NCI-H774 (cell line): ENCODE measurements at places on chromosomes 12 and 14.

DNA sequence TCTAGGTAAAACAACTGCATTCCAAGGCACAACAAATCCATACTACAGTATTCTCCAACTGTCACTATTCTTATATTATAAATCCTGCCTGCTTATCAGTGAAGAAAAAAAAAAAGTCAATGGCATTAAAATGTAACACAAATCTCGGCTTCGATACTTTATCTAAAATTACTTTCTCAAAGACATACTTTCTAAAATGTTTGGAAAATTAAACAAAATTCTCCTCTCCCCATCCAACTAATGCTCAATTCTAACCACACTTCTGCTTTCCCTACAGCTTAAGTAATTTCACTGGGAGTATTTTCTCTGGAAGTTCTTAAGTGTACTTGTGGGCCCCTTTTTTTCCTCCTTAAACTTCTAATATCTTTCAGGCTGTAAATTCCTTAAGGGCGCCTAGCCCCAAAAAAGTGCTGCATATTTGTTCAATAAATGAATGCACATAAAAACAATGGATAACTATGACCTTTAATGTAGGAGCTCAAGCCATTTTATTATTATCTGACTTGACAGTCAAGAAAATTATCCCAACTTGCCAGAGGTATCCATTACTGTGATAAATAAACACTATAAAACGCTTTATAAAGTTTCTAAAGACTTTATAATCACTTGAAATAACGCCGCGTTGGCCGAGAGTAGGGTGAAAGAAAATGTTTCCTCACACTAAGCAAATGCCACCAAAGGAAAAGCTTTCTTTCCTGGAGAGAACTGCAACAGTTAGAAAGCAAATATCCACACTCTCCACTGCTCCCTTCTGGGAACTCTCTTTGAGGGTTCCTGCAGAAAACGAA, 977 bp downstream of the HEATR5A start:
- no peak for DNase-seq

GRCh38 chr12:121159467-121160307, 27.0 kb downstream of the P2RX7 start:
- no peak for DNase-seq

DNA sequence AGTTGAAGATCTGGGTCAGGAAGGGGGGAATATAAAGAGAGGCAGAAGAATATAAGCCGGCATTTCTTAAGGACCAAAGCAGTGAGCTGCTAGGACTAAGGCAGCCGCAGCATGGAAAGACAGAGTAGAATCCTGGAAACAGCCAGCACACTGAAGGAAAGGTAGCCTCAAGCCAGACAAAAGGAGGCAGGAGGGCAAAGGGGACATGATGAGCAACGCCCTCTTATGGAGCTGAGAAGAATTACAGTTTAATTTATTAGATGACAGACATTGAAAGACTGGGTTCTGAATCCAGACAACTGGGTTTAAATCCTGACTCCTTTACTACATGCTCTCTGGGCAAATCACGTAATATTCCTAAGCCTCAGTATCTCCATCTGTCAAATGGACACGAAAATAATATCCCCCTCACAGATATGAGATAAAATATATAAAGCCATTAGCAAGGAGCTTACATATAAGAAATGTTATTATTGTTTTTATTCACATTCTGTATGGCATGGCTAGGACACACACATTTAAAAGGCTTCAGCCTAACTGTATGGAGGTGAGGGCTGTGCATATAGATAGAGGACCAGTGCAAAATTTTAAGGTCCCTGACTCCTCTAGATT, 8.1 kb upstream of the PCED1B start:
- peak; percentile 29 for DNase-seq

DNA sequence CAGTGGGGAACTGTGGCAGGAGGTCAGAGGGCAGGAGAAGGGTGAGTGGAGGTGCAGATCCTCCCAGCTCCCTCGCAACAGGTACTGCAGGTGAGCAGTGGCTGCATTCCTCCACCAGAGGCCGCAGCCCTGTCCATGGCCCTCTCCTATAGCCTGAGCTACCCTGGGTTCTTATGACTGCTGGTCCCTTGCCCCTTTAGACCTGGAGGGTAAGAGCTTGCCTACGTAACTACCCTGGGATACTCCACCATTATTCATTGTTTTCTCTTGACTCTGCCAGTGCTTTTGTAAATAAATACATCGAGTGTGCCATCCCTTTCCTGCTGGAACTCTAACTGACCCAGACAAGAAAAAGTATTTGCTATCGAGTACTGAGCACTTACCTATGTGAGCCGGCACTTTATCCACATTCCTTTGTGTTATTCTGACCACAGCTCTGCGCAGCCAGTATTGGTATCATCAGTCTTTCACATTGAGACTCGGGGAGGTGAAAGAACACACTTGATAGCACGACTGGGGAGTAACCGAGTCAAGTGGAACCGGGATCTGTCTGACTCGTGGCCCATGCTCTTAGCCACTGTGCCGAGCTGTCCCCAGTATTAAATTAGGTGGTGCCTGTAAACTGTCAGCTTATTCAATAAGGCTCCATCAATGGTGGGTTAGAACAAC, 38.5 kb downstream of the LTBP2 start:
- DNase-seq, result no peak

DNA sequence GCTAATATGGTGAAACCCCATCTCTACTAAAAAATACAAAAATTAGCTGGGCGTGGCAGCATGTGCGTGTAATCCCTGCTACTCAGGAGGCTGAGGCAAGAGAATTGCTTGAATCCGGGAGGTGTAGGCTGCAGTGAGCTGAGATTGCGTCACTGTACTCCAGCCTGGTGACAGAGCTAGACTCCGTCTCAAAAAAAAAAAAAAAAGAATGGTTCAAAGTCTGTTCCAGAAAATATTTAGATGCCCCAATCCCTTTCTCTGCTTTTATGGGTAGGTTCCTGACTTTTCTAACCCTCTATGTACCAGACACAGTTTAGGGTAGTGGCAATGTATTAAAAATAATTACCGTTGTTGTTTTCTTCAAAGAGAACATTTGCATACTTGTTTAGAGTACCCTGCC, 161.4 kb downstream of the STXBP6 start:
- DNase-seq, result no peak

GRCh38 chr12:3097186-3097804, 20.1 kb downstream of the TSPAN9 start:
- no peak for DNase-seq

GRCh38 chr12:65602610-65603295, 221.5 kb upstream of the HMGA2 start:
- DNase-seq, result peak; percentile 44

DNA sequence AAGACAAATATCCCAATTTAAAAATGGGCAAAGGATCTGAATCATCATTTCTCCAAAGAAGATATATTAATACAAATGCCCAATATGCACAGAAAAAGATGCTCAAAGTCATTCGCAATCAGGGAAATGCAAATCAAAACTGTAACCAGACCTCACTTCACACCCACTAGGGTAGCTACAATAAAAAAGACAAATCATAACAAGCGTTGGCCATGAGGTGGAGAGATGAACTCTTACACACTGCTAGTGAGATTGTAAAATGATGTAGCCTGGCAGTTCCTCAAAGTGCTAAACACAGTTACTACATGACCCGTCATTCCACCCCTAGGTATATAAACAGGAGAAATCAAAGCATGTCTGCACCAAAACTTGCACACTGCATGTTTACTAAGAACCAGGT, 30.4 kb downstream of the CDC42BPB start:
- no peak for DNase-seq

DNA sequence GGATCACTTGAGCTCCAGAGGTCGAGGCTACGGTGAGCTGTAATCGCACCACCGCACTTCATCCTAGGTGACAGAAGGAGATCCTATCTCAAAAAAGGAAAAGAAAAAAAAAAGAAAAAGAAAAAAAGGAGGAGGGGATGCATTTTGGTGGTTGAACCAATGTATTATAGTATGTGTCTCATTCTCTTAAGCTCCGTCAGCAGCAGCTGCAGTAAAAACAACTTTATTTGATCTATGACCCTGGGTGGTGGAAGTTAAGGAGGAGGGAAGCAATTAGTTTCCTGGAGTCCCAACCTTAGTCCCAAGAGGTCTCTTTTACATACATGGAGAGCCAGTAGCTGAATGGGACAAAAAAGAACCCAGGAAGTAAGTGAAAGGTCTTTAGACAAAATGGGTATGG, 26.8 kb upstream of the APOF start:
- DNase-seq, result no peak

GRCh38 chr14:63939006-63939270, 86.1 kb downstream of the SYNE2 start:
- DNase-seq, result no peak

DNA sequence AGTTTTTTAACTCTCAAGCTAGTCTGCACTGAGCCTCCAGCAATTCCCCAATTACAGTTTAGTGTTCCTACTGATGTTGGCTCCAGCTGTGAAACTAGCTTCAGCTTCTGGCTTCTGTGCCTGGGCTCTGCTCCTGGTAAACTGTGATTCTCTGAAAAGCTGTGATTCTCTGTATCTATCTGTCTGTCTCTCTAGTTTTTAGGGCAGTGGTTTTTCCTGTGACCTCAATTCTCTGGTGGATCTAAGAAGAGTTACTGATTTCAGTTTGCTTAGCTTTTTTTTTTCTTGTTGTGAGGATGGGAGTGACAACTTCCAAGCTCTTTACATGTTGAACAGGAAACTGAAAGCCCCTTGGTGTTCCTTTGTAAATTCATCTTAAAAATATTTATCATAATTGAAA, 3.8 kb upstream of the HIF1A start:
- no peak for DNase-seq

DNA sequence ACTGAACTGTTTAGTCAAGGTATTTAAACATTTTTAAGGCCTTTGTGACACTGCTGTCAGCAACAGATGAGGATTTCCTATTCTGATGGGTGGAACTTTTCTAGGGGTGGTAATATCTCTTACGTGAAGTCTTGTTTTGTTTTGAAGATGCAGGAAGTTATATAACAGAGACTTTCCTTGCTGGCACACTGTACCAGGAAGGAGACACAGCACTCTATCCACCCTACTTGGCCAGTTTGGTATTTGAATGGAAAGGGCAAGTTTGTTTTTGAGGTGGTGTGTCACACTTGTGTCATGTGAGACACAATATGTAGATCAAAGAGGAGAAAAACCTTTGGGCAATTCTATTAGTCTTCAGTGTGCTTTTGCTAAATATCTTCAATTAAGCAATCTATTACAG, 51.6 kb upstream of the SRP54 start:
- no peak for DNase-seq

- no peak for DNase-seq
Measured at GRCh38 chr12:52362118-52362726, 5.1 kb downstream of the KRT85 start.

DNA sequence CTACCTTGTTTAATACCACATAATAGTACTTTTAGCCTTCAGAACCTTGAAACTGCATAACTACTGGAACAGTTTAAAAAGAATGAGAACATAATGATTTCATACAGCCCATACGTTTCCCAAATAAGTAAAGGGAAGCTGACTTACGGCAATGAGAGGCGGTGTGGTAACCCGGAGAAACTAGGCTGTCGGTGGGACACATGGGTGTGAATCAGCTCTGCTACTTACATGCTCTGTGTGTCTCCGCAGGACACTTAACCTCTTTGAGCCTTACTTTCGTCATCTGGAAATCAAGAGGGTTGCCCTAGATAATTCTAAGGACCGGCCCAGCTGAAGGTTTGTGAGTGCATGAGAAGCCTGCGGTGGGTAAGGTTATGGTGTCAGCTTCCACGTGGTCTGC, 49.3 kb upstream of the PLEKHG3 start:
- no peak for DNase-seq

DNA sequence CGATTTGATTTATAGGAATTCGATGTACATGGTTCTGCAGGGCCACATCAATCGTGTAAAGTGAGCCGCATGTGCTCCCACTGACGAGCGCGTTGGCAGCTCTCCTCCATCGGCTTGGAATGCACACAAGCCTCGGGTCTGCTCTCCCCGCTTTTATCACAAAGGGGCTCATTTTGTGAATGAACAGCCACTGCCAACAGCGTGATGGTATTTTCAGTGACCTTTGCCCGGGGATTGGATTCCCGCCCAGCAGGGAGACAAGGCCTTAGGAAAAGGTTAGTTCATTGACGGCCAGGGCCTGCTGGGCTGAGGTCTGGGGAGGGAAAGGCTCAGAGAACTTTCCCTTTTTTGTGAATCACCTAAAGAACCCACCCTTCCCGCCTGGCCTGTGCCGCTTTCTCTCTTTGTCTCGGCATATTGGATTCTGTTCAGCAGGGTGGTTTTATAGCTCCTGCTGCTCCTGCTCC, 232.1 kb downstream of the MSRB3 start:
- no peak for DNase-seq

- no peak for DNase-seq
Measured at GRCh38 chr14:56708704-56709103, 101.6 kb downstream of the OTX2 start.

GRCh38 chr14:105184461-105184860, 3.3 kb upstream of the NUDT14 start:
- peak; percentile 42 for DNase-seq

DNA sequence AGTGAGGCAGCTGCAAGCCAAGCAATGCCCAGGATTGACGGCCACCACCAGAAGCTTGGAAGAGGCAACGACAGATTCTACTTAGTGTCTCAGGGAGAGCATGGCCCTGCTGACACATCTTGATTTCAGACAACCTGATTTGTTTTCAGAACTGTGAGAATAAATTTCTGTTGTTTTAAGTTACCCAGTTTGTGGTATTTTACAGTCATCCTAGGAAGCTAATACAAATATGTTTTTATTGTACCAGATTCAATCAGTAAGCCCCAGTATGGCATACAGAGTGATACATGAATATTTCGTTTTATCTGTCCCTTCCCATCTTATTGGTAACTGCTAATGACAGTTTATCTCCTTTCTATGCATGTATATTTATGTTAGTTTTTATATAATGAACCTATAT, 62.3 kb downstream of the SAMD4A start:
- DNase-seq, result no peak

DNA sequence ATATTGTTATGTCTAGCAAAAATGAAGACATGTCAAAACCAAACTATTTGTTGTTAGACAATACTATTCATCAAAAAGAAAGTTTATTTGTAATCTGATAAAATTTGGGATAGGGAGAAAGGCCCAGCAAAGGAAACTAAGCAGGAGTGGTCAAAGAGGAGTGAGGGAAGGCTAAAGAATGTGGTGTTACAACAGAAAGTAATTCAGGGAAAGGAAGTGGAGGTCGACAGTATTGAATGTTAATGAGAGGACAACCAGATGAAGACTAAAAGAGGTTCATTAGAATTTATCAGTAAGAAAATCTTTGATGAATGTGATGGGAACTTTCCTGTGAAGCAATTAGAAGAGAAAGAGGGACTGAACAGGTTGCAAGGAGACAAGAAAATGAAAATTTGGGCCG, 33.9 kb downstream of the PLCZ1 start:
- no peak for DNase-seq

- DNase-seq, result no peak
Measured at GRCh38 chr12:105030820-105031807, 45.0 kb downstream of the NOPCHAP1 start.

DNA sequence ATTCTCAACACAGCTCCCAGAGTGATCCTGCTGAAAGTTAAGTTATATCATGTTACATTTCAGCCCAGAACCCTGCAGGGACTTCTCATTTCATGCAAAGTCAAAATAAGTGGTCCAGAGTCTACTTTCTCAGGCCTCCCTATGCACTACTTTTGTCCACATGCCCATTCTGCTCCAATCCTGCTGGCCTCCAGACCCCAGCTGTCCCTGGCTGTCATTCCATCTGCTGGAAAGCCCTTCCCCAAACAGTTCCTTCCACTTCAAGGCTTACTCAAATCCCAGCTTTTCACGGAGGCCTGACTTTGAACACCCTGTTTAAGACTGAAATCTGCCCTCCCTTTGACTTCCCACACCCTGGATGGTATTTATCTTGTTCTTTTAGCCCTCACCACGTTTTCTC, 109.8 kb upstream of the DNM1L start:
- DNase-seq, result no peak
